ENCODE measurements at places on chromosomes 1 and 21.

- DNase-seq = no peak
Measured at GRCh38 chr21:35692311-35692710, 368.0 kb downstream of the SETD4 start.

DNA sequence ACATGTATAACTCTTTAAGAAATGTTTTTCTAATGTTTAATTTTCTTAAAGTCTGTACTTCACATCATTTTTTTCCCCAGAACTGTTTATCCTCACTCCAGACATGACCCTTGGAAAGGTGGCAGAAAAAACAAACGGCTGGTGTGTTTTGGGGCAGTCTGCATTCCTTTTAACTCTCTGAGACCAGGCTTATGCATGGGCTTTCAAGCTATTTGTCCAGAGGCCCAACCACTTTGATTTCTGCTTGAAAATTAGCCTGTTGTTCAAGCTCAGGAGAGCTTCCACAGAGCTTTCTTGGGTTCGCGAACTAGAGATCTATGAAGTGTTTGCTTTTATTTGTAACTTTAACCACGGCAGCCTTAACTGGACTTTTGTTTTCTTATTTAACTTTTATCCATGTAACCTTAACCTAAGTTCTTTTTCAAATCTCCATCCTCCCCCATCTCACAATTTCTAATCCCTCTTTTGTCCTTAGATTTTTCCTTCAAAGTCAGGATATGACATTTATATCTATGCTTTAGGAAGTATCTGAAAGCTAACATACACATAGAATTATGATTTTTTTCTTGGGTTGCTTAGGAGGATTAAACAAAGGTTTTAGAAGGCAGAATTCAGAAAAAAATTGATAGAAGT is 111.8 kb downstream of the FGGY start:
- no peak for DNase-seq

DNA sequence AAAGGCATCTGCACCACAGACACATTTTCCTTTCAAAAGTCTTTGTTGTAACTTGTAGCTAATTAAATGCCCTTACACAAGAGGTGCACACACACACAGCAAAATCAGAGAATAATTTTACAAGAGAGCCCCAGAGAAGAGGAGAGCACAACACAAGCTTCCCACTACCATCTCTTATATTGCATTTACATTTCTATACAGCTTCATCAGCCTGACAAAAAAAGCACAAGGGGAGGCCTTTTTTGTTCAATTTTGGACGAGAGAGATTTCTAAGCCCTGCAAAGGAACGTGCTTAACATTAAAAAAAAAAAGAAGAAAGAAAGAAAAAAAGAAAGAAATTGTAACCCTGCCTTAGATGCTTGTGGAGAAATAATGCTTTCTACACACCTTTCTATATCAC is 17.1 kb upstream of the ESRRG start:
- no peak for DNase-seq

DNA sequence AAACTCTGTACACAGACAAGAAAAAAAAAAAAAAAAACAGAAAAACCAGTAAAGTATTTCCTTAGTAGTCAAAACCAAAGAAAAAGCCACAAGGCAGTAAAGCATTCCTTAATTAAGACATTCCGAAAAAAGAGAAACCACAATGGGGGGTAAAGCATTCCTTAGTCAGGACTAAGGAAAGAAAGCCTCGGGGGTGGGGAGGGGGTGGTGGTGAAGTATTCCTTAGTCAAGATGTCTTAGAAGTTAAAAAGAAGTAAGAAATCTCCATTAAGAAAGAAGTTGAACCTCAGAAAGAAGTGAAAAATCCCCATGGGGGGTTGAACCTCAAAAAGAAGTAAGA is 28.2 kb upstream of the FMO1 start:
- no peak for DNase-seq

DNA sequence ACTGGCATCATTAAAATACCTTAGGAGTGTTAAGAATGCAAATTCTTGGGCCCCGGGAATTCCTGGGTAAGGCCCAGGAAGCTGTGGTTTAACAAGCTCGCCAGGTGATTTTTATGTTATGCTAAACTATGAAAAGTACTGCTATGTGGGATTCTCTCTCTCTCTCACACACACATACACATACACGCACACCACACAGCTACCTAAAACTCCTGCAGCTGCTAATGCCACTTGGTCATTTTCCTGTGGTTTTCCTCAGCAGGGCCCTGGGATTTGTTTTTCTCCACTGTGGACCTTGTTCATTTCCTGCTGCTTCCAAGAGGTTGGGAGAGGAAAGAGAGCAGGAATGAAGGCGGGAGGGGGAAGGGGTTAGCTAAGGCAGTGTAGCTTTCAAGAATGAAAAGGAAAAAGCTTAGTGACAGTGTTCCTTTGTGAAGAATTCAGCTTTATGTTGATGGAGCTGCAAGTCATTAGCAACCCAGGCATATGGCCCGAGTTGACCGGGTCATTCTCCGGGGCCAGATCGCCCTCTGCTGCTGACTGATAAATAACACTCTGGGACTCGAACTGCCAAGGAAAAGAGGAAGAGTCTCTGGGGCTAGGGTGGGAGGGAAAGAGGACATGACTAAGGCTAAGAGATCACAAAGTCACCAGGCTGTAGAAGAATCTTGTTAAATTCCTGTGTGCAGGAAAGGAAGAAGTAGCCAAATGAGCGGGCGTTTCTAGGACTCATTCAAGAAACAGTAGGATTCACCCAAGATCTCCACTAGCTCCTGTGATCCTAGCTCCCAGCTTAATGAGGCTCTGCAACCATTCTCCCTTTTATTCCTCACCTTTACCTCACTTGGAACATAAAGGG is 30.5 kb upstream of the LRIG2 start:
- DNase-seq = peak; percentile 6

DNA sequence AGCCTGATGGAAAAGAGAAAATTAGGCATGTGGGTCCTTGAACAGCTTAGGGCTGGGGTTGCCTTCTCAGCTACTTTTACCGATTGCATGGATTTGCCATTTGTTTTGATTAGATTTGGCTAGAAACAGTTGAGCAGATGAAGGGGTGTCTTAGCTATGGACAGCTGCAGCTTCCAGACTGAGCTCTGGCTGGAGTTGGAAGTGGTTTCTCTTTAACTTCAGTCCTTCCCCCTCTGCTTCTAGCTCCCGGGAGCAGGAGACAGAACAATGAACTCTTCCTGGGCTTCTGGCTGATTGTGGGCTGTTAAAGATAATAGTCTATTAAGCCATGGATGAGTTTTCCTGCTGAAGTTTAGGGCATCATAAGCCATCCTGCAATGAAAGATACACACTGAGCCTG is 50.7 kb downstream of the UBE2T start:
- DNase-seq = no peak

DNA sequence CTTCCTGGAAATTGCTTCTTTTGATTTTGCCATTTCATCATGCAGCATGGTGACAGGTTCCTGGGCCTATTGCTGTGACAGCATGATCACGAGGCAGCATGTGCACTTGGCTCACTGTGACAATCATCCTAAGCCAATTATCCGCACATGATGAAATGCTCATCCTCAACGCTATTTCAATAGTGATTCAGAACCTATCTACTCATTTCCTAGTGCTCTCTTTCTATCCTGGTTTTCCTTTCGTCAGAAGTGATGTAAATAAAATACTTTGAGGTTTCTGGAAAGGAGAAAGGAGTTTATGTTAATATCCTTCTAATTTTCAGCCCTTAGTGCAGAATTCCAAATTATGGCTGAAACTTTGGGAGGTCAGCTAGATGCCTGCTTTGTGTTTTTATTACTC is 110.6 kb upstream of the ADAMTS5 start:
- DNase-seq = no peak

GRCh38 chr1:238239343-238239742 is 348.6 kb upstream of the ZP4 start:
- no peak for DNase-seq

GRCh38 chr1:56355918-56356317 is 223.4 kb downstream of the PLPP3 start:
- DNase-seq = no peak

DNA sequence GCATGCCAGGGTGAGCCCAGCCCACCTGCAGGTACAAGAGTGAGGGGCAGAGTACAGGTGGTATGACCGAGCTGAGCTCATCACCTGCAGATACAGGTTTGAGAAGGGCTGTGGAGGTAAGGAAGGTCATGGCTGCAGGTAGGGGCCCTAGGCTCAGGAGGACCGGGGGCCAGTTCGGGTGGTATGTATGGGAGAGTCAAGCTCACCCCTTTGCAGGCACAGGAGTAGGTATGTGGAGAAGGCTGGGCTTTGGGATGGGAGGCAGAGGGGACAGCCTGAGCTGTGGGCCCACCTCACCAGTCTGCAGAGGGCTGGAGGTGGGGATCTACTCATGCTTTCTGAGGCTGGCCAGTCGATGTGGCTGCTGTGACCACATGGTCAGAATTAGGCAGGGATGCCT is 17.2 kb downstream of the PODN start:
- DNase-seq = no peak

GRCh38 chr1:173970252-173970651 is 51.9 kb downstream of the RC3H1 start:
- DNase-seq = no peak

Measured in activated CD4-positive, alpha-beta T cell treated with anti-CD3 and anti-CD28 coated beads, Interleukin-2, amount 50 U/mL, for 1 hour (primary cell).